ENCODE measurements at places on chromosomes 4 and X.

GRCh38 chrX:10566716-10567097, 53.7 kb downstream of the MID1 start:
- no peak for DNase-seq

DNA sequence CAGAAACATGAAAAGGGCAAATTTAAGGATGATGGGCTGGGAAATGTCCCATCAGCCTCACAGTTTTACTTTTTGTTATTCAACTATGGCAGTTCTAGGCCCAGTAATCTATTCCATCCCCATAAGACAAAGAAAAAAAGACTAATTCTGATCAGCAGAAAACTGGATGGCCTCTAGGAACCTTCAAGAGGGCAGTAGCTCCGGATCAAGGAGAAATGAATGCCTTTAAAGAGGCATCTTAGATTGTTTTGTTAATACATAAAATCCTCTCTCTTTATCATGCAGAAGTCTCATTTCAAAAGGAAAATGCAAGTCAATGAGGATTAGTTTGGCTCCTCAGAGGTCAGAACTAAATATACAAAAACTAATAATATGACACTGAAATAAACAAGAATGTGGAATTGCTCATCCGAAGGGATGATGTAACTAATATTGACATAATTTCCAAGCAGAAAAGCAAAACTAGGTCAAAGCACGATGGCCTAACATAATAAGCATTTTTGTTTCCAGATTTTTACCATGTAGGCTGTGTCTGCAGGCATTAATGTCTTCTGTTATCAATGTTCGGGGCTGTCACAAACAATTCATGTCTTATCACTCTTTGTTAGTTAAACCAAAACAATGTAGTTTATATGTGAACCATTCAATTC, 8.8 kb downstream of the MID1 start:
- DNase-seq: no peak

- no peak for DNase-seq
Measured at GRCh38 chrX:31301941-31302340, 230.1 kb upstream of the FTHL17 start.

DNA sequence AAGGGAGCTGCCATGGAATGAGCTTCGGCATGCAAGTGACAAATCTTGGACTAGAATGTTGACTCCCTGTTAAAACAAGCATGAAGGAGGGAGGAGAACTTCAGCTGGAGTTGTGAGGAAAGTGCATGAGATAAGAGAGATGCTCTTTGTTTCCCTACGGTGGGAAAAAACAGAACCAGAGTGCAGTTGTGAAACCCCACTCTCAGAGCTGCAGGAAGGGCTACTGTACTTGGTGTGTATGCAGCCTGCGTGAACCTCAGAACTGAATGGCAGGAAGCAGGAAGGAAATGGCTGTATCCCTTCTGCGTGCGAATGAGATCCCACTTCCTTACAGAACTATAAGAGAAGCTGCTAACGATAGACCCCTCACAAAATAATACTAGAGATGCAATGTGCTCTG, 57.2 kb downstream of the EGF start:
- DNase-seq: no peak

GRCh38 chr4:57064811-57065711, 45.1 kb downstream of the IGFBP7 start:
- no peak for DNase-seq

DNA sequence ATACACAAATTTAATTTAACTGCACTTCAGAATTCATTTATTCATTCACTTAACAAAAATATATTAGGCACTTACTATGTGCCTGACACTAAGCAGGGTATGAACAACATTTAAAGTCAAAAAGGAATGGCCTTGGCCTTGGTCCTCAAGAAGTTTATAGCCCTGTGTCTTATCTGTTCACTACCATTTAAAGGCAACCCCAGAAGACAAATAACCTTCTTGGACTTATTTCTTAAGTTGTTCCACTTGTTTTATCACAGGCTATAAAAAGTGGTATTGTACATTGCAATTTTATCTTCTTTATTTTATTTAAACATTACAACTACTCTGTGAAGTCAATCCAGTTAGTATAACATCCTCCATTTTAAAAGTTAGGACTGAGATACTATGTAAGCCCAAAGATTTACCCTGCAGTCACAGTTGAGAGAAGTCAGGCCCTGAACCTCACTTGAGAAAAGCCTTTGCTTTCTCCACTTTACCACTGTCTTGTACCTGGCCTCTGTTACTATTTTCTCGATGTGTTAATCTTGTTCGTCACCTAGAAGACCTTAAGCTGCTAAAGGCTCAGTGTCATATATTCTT, 305.6 kb upstream of the DIPK2B start:
- DNase-seq: no peak

DNA sequence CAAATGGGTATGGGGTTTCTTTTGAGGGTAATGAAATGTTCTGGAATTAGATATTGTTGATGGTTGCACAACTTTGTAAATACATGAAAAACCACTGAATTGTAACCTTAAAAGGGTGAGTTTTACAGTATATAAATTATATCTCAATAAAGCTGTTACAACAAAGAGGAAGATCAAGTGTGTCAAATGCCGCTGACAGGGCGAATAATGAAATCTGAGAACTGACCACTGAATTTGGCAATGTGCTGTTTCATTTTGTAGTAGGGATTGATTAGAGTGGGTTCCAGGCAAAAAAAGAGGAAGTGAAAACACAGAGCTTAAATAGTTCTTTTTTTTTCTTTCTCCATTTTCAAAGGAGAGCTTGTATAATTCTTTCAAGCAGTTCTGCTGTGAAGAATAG, 161.1 kb upstream of the NAP1L5 start:
- no peak for DNase-seq

DNA sequence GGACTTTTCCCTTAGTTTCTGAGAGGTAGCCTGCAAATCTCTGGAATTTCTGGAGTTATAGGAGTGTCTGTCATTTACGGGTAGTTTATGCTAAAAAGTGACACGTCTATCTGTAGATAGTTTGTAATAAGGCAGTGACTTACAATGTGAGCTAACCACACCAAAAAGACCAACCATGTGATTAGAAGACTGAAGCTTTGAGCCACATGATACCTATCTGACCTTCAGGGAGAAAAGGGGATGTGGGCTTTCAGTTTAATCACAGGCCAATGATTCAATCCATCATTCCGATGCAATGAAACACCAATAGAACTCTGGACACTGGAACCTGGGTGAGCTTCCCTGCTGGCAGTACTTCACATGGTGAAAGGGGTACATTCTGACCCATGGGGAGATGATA, 254.6 kb upstream of the GK2 start:
- DNase-seq: no peak

DNA sequence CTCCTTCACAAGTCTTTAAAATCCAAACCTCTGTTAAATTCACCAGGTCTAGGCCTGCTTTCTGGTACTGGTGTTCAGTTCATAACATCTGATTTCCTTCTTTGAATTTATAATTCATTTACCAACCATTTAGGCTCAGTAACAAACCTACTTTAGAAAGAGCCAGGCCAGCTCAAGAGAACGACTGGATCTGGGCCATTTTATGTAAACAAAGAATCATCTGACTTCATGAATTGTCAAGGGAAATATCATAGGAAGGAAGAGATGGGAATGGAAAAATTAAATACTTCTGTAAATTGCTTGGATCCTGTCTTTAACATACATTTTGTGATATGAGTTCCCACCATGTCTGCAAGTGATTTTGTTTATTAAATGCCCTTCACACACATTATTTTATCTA, 36.5 kb downstream of the DCHS2 start:
- DNase-seq: no peak

DNA sequence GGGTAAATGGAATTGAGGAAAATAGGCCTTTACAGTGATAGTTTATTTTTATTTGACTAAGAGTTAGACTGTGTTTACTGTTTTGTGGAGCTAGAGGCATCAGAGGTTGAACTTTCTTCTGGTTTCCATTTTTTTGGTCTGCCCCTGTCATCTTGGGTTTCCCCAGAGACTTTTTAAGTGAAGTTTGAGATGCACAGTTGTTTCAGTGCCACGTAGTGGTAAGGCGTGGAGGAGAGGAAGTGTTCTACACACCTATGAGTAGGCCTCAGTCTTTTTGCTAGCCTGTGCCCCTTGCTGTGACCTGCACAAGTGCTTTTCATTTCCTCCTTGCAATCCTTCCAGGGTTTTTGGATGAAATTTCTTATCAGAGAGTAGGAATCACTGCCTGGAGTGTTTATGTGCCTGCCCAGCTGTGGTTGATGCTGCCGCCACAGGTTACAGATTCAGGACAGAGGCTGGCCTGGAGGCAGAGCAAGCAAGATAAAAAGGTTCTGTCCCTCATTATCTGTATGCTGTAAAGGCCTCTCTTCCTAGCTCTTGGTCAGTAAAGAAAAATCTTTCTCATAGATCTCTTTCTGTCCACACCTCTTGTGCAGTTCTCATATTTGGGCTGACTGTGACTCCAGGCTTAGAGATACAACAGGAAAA, 12.5 kb upstream of the HSFX4 start:
- DNase-seq: no peak

DNA sequence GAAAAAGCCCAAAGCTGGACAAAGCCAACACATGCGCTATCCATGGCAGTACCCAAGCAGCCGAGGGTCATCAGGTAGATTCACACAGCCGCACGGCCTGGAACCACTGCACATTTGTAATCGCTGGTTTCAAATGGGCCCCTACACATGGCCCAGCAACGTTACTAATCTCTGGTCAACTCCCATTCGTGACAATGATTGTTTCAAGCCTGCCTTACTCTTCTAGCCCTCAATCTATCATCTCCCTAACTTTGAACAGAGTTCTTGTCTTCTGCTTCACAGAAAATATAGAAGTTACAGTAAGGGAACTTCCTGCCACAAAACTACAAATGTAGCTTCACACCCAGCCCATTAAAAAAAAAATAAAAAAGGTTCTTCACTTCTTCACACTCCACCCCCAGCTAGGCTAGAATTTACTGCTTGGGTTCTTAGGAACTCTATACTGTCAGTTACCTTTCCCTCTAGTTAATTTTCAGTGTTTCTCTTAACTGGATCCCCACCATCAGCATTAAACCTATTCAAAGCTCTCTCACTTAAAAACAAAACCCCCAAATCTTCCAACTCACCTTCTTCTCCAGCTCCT, 24.2 kb downstream of the CASP3 start:
- DNase-seq: no peak

DNA sequence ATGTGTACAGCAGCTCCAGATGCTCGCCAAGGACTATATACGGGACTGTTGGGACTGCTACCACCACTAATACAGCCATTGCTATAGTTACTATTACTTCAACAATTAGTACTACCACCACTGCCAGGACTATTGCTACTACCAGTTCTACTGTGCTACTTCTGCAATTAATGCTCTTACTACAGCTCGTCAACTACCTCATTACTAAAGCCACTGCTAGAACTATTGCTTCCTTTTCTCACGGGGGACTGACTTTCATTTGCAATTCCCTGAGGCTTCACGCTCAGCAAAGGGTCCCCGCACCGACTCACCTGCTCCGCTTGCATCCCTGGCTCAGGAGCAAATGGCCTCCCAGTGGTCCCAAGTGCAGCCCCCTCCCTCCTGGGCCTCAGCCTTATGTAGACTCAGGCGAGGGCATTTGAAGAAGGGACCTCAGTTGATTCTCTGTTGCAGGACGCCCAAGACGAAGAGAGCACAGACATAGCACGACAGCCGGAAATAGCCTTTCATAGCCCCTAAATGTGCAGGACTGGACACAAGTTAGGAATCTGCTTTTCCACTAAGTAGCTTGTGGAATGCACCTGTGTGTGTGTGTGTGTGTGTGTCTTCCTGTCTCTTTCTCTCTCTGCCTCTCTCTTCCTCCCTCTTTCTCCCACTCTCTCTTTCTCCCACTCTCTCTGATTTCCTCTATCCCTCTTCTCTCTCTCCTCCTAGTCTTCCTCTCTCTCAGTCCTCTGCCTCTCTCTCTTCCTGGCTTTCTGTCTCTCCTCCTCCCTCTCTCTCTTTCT, 294.8 kb downstream of the ASMT start:
- DNase-seq: no peak

GRCh38 chrX:20066968-20067708, 49.6 kb downstream of the MAP7D2 start:
- DNase-seq: no peak

GRCh38 chrX:51155566-51155965, 177.1 kb upstream of the NUDT10 start:
- DNase-seq: no peak

DNA sequence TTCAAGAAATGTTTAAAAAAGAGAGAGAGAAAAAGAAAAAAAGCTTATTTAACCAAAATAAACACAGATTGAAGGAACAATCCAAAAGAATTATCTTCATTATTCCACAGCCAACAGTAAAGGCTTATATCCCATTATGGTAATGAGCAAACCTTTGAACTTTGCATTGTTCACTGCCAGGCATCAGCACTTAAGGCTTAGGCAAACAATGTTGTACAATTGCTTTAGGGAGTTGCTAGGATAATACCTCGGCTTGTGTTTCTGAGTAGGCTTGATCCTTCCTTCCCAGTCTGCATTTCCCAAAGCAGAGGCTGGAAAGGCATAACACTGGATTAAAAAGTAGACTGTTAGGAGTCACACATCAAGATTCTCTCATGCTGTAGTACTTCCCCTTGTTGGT, 352.7 kb upstream of the IGFBP7 start:
- DNase-seq: no peak

DNA sequence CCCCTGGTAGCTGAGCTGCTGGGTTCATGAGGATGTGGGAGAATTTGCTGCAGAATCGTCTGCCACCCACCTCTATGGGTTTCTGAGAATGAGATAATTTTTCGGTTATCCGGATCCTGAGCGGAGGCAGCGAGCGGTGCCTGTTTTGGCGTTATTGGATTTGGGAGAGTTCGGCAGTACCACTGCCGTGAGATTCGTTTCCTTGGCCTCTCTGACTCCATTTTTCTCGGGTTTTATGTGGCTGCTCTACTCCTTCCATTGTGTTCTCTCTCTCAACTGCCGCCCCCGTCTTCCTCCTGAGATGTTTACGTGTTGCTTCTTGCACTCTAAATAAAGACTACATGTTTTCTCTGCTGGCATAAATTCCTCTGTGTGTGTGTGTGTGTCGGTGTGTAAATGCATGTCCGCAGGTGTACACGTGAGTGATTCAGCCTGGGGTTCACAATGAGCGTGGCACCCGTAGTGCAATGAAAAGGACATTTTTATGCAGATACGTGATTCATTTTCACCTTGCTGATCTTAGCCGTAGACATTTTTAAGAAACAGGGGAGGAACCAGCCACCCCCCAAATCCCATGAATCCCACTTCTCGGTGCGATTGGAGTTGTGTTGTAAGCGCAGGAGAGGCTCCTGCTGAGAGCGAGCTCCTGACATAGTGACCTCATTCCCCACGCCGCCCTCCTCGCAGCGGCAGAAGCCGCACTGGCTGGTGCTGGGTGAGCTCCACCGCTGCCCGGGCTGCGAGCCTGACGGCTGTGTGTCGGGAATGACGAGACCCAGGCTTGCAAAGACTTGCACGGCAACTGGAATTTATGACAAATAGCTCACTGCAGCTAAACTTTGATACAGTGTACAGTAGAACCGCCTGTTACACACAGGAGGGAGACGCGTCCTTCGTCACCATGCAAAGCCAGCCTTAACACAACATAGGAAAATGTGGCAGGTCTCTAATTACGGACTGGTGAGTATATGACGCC, 82.2 kb downstream of the STOX2 start:
- peak; percentile 23 for DNase-seq

- DNase-seq: no peak
Measured at GRCh38 chr4:15149839-15150592, 147.7 kb downstream of the CPEB2 start.

Measured in DMS79 (cell line).